ENCODE measurements at places on chromosomes 6 and 20. TPM values are rescaled to one million over a fixed set of nuclear protein-coding genes. Genes with fewer than 3 reads are reported as not detected.

Gene ETV7
- 0.24 TPM for total RNA-seq

Gene NUP153
- 35.6 TPM for total RNA-seq

Gene ECT2L
- not detected for total RNA-seq

Gene ID4
- total RNA-seq: 3.8 TPM

Gene NKX2-2
- 4.4 TPM for total RNA-seq

Gene HTR1E
- not detected for total RNA-seq

- peak; percentile 86 for DNase-seq
These were observed 47.9 kb upstream of the ARID1B start for GRCh38 chr6:156729248-156729647.

DNA sequence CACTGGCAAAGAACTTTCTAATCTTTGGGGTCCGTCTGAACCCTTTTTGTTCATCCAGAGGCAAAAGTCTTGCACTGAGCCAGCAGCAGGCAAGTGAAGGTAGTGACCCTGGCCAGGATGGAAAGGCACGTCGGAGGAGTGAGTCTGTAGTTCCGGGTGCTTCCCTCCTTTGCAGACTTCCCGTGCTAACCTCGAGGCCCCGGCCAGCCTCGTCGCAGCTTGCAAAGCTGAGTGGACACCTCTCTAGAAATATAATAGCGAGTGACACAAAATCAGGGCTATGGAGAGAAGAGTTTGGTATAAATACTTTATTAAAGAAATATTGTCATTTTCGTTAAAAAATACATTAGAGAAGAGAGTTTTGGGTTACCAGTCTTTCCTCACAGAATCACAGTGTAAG lies 9.9 kb downstream of the PSMG4 start:
- DNase-seq: no peak

GRCh38 chr6:69861986-69862385 lies 4.4 kb upstream of the COL19A1 start:
- peak; percentile 54 for DNase-seq

GRCh38 chr6:77829736-77830135 lies 176.9 kb downstream of the MEI4 start:
- DNase-seq: no peak

GRCh38 chr6:90393232-90393884 lies 96.7 kb upstream of the BACH2 start:
- peak; percentile 55 for DNase-seq

GRCh38 chr6:160991406-160992060 lies at the start of gene MAP3K4:
Gene MAP3K4, plus strand, starts transcription at chr6:160991769. Its CDS starts 163 bp downstream, at chr6:160991932.
- peak; percentile 40 for DNase-seq

DNA sequence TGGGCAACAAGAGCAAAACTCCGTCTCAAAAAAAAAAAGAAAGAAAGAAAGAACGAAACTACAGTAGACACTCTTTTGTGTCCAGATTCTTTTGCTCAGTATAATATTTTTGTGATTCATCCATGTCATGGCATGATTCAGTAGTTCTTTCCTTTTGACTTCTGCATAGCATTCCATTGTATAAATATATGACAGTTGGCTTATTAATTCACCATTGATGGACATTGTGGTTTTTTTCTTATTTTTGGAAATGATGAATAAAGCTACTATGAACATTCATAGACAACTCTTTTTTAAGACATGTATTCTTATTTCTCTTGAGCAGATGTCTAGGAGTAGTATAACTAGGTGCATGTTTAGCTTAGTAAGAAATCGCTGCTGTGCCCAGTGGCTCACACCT lies 10.3 kb upstream of the IER3 start:
- DNase-seq: no peak

DNA sequence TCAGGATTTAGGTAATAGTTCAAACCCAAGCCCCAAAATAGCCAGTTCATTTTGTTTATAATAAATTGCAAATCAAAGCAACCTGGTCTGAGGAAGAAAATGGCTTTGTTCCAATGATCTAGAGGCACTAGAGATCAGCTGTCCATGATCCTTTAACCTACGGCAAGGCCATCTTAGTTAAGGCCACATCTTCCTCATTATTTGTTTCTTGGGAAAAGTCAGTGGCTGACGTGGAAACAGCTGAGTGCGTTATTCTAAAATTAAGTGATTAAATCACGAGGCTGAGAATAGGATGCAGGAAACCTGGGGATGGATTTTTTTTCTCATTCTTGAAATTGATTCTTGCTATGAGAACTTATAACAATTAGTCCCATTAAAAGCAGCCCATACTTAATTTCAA lies 10.1 kb upstream of the TENT5A start:
- no peak for DNase-seq

DNA sequence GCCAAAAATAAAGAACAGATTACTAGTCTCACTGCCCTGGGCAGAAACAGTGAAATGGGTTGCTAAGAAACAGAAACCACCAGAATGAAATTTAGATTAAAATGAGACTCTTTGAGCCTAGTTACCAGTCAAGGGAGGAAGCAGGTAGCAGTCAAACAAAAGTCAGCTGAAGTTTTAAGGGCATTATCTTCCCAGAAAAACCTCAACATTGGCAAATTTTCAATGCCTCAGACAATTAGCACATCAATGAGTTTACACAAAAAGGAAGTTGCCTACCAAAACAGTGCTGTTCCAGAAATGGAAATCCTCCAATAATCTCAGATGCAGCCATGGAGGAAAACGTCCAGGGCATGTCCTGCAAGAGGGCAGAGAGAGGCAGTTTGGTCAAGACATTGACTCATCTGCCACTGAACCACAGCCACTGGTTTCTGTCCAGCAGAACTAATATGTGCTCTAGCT lies 399.7 kb upstream of the ADGRB3 start:
- DNase-seq: peak; percentile 46

- DNase-seq: peak; percentile 41
These were observed 98.0 kb downstream of the FNDC1 start for GRCh38 chr6:159267165-159267564.

GRCh38 chr6:13462458-13463327 lies 24.7 kb downstream of the GFOD1 start:
- DNase-seq: no peak

DNA sequence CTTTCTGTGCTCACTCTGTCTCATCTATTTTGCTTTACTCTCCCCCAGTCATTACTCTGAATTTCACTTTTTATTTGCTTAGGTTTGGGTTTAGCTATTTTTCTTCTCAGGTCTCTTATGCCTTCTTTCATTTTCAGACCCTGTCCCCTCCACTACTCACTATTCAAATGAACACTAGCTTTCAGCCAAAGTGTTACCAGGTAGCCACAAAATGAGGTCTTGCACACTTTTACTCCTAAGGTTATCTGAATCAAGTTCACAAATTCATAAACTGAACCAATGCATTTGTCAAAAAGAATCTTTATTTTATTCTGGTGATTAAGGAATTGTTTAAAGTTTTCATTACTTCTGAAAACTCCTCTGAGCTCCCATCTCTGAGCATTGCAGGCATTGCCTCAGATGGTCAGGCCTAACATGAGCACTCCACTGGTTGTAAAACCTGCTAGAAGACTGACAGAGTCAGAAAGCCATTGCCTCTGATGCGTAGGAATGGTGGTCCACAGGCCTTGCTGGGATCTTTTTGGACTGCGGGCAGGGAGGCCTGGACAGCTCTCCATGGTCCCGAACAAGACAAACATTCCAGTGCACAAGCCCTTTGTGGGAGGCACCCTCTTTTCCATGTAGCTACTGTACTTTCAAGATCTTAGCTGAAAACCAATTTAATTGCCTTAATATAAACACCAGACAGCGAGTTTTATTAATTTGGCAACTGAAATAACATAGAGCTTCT lies 48.5 kb downstream of the FYN start:
- DNase-seq: no peak

DNA sequence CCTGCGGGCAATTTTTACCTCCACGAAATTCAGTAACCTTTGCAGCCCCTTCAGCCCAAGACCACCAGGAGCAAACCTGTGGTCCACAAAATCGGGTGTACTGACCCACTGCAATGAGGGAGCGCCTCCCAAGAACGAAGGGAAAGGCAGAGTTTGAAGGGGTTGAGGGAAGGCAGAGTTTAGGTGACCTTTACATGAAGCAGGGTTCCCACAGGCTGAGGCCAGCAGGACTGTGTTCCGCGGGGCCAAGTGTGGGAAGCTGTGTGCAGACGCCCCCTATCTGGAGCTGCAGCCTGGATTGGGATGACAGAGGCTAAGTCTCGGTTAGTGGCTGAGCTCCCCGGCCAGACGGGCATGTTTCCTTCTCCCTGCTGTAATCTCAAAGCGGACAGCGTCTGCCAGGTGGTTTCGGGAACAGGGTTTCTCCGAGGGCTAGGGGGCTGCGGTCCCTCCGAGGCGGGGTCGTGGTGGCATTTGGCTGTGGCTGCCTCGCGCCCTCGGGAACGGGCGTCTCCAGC lies 826 bp upstream of the PYGB start:
- no peak for DNase-seq

DNA sequence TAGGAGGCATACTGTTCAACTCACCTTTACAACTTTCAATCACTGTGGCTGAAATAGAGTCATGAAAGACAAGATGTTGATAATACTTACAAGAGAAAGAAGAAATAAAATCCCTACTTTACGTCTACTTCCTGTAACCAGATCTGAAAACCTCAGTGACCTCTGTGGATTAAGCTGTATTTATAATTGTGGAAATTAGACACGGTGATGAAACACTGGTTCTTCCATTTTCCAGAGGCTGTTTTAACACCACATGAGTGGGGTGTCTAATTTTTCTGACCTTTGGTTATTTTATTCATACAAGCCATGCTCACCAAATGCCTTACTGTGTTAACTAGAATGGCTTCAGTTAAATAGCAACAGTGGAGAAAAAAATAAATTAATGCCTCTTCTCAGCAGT lies 58.5 kb upstream of the HIVEP1 start:
- DNase-seq: no peak

- DNase-seq: no peak
These were observed 293.9 kb downstream of the KHDC1L start for GRCh38 chr6:72931325-72931887.
